Fibroblast of the aortic adventitia (primary cell): ENCODE measurements at places on chromosomes 2 and 18. TPM values are rescaled to one million over a fixed set of nuclear protein-coding genes. Genes with fewer than 3 reads are reported as not detected.

Gene EMILIN2
- total RNA-seq = 11.2 and 76.0 TPM in 2 replicates

Gene ECEL1
- not detected in 2 replicates for total RNA-seq

Gene CDH2
- total RNA-seq = 38.3 and 64.1 TPM in 2 replicates

Gene SGPP2
- total RNA-seq = not detected in 2 replicates

Gene LINC00305
- not detected in 2 replicates for total RNA-seq

Gene IL1F10
- total RNA-seq = not detected in 2 replicates

Gene SPATA3
- not detected in 2 replicates for total RNA-seq

Gene TM4SF20
- 0.57 TPM in 1 of 2 replicates, not detected in the other for total RNA-seq

Gene SERPINB3
- total RNA-seq = not detected in 2 replicates

Gene ALPI
- not detected in 2 replicates for total RNA-seq

Gene RIT2
- total RNA-seq = not detected in 2 replicates

Gene FOXD4L1
- total RNA-seq = 0.09 and 0.16 TPM in 2 replicates

Gene COL4A4
- 1.1 and 2.6 TPM in 2 replicates for total RNA-seq

Gene PCGF1
- 27.5 and 28.9 TPM in 2 replicates for total RNA-seq

Gene VWA3B
- total RNA-seq = not detected in 2 replicates

Gene RPS27A
- total RNA-seq = 1,779 and 1,984 TPM in 2 replicates

Gene SLC4A5
- total RNA-seq = 0.25 and 0.45 TPM in 2 replicates

Gene LYPD6
- 0.54 TPM in 1 of 2 replicates, not detected in the other for total RNA-seq

Gene TRABD2A
- 0.33 and 1.6 TPM in 2 replicates for total RNA-seq

Gene C2orf15
- total RNA-seq = not detected in 2 replicates

Gene CERKL
- 0.27 TPM in 1 of 2 replicates, not detected in the other for total RNA-seq

Gene SCYGR4
- not detected in 2 replicates for total RNA-seq

Gene SERPINB2
- 13.9 and 67.6 TPM in 2 replicates for total RNA-seq

Gene CPS1
- 24.6 and 35.7 TPM in 2 replicates for total RNA-seq

Gene GKN2
- not detected in 2 replicates for total RNA-seq

Gene CIAO1
- total RNA-seq = 71.8 and 183 TPM in 2 replicates

Gene RGPD3
- 0.41 and 0.45 TPM in 2 replicates for total RNA-seq

Gene AFF3
- 4.2 TPM in 1 of 2 replicates, not detected in the other for total RNA-seq

Gene IL36RN
- not detected in 2 replicates for total RNA-seq

Gene STK36
- 31.0 and 65.6 TPM in 2 replicates for total RNA-seq

Gene HAUS1
- total RNA-seq = 22.2 and 54.7 TPM in 2 replicates

Gene CDH19
- not detected in 2 replicates for total RNA-seq

Gene KIF5C
- 0.09 TPM in 1 of 2 replicates, not detected in the other for total RNA-seq

Gene IMPA2
- total RNA-seq = 6.9 and 14.1 TPM in 2 replicates

Gene RNU2-63P
- total RNA-seq = not detected in 2 replicates

Gene C2orf78
- not detected in 2 replicates for total RNA-seq

Gene MYCN
- not detected in 2 replicates for total RNA-seq

Gene NAT8
- total RNA-seq = not detected in 2 replicates

Gene SLC38A11
- total RNA-seq = 0.45 TPM in 1 of 2 replicates, not detected in the other

Gene FAM110C
- not detected in 2 replicates for total RNA-seq

Gene RNF152
- total RNA-seq = 7.3 and 12.8 TPM in 2 replicates

Gene CYP27A1
- 10.5 and 42.8 TPM in 2 replicates for total RNA-seq

Gene FABP1
- total RNA-seq = not detected in 2 replicates

Gene NRBP1
- 40.1 and 118 TPM in 2 replicates for total RNA-seq

Gene UBR3
- 29.2 and 45.5 TPM in 2 replicates for total RNA-seq

Gene OTOS
- total RNA-seq = not detected in 2 replicates

Gene ZNF532
- 17.3 and 42.6 TPM in 2 replicates for total RNA-seq

Gene SCG2
- total RNA-seq = 0.63 and 3.4 TPM in 2 replicates

Gene DYNAP
- total RNA-seq = not detected in 2 replicates

Gene CCDC138
- 4.5 and 8.5 TPM in 2 replicates for total RNA-seq

Gene SERPINB10
- not detected in 2 replicates for total RNA-seq

Gene TFCP2L1
- total RNA-seq = under 0.01 TPM in 1 of 2 replicates, not detected in the other

Gene MYO5B
- 0.09 and 0.16 TPM in 2 replicates for total RNA-seq

Gene GPR148
- total RNA-seq = 0.41 TPM in 1 of 2 replicates, not detected in the other

Gene G6PC2
- total RNA-seq = not detected in 2 replicates

Gene ABCA12
- 0.08 and 0.09 TPM in 2 replicates for total RNA-seq

Gene TUBA4B
- total RNA-seq = not detected in 2 replicates

Gene INO80D
- total RNA-seq = 4.7 and 12.0 TPM in 2 replicates

Gene SLC9A4
- total RNA-seq = not detected in 2 replicates
